ENCODE measurements at places on chromosomes 5 and 9. TPM values are rescaled to one million over a fixed set of nuclear protein-coding genes. Genes with fewer than 3 reads are reported as not detected.

Gene PCDHB15
- total RNA-seq = 0.70 TPM

Gene ARHGAP26
- total RNA-seq = 19.4 TPM

Gene STPG3
- not detected for total RNA-seq

Gene LCN1
- not detected for total RNA-seq

Gene PCDHA9
- total RNA-seq = under 0.01 TPM

Gene UBE2QL1
- total RNA-seq = 0.12 TPM

Gene AK1
- total RNA-seq = 53.7 TPM

Gene PDGFRB
- 52.9 TPM for total RNA-seq

Gene EXOSC2
- 25.4 TPM for total RNA-seq

Gene WDR70
- 25.9 TPM for total RNA-seq

Gene NPR3
- total RNA-seq = 35.7 TPM
